Endothelial cell (in vitro differentiated cells): ENCODE measurements at places on chromosomes 4 and X. TPM values are rescaled to one million over a fixed set of nuclear protein-coding genes. Genes with fewer than 3 reads are reported as not detected.

DNA sequence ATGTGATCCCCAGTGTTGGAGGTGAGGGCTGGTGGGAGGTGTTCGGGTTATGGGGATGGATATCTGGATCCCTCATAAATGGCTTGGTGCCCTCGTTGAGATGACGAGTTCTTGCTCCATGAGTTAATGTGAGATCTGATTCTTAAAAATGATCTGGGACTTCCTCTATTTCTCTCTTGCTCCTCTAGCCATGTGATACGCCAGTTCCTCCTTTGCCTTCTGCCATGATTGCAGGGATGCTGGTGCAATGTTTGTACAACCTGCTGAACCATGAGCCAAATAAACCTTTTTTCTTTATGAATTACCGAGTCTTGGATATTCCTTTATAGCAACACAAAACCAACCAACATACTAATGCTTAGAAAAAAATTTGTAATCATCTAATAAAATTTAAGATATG, 56.6 kb downstream of the STAP1 start:
- DNase-seq: no peak

GRCh38 chr4:36388710-36389109, 107.3 kb downstream of the DTHD1 start:
- DNase-seq: no peak

DNA sequence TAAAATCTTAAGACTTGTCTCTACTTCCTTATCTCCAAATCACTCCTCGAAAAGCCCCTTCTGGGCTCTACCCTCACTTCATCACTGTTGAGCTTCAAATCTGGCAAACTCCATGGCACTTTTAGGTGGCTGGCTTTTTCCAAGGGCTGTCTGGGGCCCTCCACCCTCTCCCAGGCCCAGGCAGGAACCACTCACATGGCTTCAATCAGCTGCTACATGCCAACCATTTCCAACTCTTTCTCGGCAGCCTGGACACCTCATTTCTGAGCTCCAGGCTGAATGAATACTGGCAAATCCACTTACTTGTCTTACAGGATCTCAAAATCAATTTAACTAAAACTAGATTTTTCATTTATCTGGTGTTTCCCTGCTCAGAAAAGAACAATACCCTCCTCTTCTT, 22.0 kb downstream of the USP46 start:
- no peak for DNase-seq

DNA sequence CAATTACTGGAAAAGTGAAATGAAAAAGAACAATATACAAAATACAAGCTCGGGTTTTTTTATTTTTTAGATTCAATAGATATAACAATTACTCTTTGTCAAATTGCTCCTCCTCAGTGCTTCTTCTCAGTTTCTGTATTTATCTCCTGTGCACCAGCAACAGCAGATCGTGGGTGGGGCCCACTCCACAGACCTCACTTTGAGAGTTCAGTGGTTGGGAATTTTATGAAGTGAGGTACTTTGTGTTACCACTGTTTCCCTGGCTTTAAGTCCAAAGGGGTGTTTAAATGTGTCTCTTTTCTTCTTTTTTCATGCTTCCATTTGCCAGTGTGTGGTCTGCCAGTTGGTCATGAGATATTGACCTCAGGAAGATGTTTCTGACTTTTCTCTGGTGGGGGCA, 54.4 kb downstream of the KIT start:
- no peak for DNase-seq

The WDR1 gene
- 501 TPM for total RNA-seq

The CYTL1 gene
- total RNA-seq: not detected

GRCh38 chr4:125432078-125432477, 117.3 kb downstream of the FAT4 start:
- peak; percentile 13 for DNase-seq

The GPR82 gene
- not detected for total RNA-seq

GRCh38 chr4:89514811-89515210, 207.2 kb upstream of the GPRIN3 start:
- DNase-seq: no peak

DNA sequence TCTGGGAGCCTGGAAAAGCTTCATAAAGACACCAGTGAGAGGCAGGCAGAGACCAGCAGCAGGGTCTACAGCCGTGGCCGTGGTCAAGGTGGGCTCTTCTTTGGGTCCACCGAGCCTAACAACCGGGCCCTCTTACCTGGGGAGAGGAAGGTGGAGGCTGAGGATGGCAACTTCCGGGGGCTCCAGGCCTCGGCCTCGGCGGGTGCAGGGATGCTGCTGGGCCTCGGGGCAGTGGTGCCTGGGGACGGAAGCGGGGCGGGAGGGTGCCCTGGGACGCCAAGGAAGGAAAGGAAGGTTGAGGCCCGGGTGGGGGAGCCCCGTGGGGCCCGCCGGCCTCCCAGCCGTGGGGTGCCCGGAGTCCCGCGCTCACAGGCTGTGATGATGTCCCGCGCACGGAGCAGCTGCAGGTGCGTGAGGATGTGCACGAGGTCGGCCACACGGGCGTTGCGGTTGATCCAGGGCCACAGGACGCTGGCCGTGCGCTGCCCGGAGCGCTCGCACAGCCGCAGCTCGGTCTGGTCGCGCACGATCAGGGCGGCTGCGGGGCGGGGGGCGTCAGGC, 561 bp downstream of the IRAK1 start:
- no peak for DNase-seq

The NDST3 gene
- total RNA-seq: 11.9 TPM

The SSX2 gene
- not detected for total RNA-seq

The EDA2R gene
- total RNA-seq: 13.0 TPM

The ADGRG4 gene
- not detected for total RNA-seq

The POU4F2 gene
- 0.59 TPM for total RNA-seq

The SPANXB1 gene
- total RNA-seq: not detected

DNA sequence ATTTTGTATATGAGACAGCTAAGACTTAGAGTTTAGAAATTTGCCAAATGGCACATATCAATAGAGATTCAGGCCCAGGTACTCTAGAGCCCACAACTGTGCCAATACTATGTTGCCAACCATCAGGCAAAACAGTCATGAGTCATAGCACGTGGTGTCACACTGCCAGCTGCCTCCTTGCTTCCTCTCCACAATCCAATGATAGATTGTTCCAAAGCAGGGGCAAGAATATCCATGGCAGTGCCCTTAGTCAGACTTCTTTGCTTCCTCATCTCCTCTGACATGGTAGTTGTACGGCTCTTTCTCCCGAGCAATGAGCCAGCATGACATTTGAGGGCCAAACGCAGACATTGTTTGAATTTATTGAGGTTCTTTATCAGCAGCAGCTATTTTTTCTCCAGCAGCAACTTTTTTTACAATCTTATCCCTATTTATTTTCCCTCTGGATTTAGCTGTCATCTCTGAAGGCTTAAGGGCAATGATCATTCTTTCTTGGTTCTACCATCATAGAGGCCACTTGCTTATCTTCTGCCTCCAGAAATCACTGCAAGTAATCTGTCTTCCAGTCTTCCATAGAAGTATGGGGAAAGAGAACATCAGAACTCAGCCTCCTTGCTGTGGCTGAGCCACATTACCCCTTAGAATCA, 169.7 kb downstream of the COL4A6 start:
- no peak for DNase-seq

GRCh38 chrX:55818673-55819375, 101.3 kb downstream of the RRAGB start:
- DNase-seq: no peak
